ENCODE measurements at places on chromosomes 5 and 9. TPM values are rescaled to one million over a fixed set of nuclear protein-coding genes. Genes with fewer than 3 reads are reported as not detected.

DNA sequence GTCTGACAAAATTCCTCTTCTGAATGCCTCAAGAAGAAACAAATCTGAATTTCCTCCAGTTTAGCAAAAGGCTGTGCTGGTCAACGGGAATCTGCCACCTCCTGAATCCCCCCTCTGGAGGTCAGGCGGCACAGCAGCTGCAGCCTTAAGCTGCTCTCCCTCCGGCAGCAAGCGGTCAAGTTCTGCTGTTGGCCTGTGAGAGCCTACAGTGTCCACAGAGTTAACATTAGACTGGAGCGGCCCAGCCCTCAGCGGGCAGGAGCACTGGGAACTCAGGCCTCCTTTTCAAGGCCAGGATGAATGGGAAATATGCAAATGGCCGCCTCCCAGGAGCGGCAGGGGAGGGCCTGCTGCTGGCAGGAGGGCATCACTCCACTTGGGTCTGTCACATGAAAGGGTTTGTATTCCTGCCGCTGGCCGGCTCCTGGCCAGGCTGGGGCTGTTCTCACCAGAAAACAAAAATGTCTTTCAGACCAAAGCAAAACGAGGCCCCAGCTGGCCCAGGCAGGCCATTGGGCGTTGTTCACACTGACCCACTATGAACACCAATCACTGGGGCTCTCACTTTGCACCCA, 8.2 kb downstream of the ACSL6 start:
- DNase-seq, result peak; percentile 59

DNA sequence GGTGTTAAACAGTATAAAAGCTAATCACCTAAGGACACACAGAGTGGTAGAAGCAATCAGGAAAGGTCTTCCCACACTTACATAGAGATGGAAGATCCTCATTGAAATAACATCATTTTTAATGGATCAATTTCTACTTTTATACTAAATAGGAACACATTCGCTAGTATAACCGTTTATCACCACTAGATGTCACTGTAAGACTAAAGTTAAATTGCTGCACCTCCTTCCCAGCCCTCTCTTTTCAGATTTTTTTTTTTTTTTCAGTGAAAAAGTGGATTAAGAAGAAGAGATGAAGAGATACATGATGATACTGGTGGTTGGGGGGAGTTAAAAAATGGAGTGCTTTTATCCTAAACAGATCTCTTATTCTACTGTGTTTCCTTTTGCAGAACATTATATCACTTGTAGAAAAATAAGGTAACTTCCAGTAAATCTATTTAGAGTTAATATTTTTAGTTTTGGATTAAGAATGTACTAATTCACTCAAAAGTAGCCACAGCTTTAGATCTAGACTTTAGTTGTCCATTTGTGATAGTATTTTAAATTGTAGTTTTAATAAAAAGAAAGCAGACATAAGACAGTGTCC, 116.9 kb upstream of the ARRDC3 start:
- DNase-seq, result no peak

DNA sequence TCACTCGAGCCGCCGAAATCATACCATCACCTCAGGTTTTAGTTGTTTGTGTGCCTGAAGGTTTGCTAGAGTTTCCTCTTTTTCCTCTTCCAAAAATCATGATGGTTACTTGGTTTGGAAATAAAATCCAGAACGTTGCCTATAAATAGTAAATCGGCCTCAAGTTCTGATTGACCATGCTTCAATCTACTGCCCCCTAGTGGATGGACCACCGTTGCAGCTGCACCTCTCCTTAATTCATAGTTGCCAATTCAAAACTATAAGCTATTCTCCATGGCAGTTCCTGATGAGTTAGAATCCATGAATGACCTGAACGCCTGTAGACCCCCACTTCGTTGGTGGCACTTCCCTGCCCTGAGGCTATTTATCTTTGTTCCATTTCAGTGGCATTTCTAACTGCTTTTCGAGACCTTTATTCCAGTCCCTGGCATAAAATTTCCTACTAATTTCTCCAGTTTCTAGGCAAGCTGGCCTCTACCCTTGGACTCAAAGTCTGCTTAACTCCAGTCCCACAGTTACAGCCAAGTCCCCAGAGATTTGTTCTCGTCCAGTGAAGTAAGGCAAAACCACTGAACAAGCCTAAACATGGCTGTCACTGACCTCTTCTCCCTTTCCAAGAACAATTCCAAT, 422.6 kb downstream of the EFNA5 start:
- peak; percentile 80 for DNase-seq

GRCh38 chr5:2442496-2443354, 308.8 kb downstream of the IRX2 start:
- DNase-seq, result no peak

DNA sequence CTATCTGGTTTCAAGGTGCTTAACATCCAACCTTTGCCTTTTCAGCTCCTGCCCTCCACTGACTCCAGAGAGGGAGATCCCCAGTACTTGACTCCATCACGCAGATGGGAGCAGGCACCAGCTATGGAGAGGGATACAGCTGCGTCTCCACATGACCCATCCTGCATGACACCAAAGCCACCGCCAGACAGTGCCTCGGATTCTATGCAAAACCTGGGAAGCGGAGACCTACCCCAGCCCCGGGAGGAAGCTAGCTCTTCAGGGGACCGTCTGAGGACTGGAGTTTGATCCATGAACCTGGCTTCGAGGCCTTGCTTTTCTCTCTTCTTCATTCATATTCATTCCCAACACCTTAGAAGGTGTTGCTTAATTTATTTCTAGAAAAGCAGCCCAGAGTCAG, 24.8 kb downstream of the HRH2 start:
- no peak for DNase-seq

DNA sequence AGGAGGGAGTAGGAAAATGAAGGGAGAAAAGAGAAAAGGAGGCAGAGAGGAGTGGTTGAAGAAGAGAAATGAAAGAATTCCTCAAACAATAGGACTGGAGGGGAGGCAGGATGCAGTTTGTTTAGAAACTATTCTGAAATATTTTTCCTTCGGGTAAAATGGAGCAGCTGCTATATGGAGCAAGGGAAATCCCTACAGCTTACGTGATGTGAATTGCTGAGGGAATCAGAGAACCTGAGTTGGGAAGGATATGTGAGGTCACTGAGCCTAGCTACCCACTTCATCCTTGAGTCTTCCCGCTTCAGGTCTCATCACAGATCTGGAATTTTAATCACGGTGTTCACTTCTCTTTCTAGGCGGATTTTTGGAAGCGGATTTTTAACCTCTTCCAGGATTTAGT, 204.3 kb downstream of the ERCC6L2 start:
- peak; percentile 47 for DNase-seq

Gene CCNI2
- not detected for total RNA-seq

Gene OMD
- 0.08 TPM for total RNA-seq

Gene UBQLN1
- 179 TPM for total RNA-seq

Gene BTNL3
- not detected for total RNA-seq

Data from SJCRH30 (cell line).